ENCODE measurements at places on chromosomes 13 and 19.

- DNase-seq, result no peak
Measured at GRCh38 chr13:76790526-76790925, 95.7 kb downstream of the KCTD12 start.

DNA sequence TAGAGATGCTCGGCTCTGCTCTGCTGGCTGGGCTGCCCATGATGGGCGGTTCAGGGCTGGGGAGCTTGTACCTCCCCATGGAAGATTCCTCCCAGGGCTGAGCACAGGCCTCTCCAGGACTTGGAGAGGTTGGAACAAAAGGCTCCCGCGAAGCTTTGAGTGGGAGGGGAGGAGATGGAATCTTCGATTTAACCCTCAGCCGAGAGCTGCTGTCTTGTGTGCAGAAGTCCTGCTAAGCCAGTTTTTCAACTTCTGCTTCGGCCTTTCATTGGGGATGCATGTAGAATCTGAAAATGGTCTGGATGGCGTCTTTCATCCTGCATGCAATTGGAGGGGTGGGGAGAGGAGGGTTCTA, 163.3 kb downstream of the KDM4B start:
- no peak for DNase-seq

DNA sequence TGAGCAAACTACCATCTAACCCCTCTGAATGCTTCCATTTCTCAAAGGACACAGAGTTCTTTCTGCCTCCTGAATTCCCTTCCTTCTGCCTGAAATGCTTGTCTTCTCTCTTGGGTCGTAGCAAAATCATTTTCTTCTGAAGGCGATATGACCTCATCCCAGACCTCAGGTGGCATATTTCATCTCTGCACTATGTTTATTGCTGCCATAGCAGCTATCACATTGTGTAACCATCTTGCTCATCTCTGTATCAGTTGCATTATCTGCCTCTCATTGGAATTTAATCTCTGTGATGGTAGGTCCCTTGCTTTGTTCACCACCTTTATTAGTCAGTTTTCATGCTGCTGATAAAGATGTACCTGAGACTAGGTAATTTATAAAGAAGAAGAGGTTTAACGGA, 32.5 kb upstream of the RAP2A start:
- DNase-seq, result no peak

DNA sequence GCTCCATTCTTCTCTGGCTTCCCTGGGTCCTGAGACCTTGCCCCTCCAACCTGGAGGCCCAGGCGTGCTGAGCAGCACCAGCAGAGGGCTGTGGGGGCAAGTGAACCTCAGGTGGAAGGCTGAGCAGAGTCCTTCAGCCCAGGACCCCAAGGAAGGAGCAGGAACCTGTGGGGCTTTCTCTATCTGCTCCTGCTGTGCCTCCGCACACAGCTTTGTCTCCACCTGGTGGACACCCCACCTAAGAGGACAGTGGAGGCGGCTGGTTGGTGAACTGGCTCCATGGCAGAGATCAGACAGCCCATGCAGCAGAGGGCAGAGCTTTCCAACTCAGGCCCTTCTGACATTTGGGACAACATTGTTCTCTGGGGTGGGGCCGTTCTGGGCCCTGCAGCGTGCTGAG, 19.7 kb downstream of the ZFR2 start:
- DNase-seq, result peak; percentile 26

- no peak for DNase-seq
Measured at GRCh38 chr13:51955281-51955771, 55.9 kb downstream of the ATP7B start.

- DNase-seq, result no peak
Measured at GRCh38 chr19:51142119-51142518, at the start of gene SIGLEC7. Gene SIGLEC7, plus strand, starts transcription at chr19:51142301. Its CDS starts 69 bp downstream, at chr19:51142370.

DNA sequence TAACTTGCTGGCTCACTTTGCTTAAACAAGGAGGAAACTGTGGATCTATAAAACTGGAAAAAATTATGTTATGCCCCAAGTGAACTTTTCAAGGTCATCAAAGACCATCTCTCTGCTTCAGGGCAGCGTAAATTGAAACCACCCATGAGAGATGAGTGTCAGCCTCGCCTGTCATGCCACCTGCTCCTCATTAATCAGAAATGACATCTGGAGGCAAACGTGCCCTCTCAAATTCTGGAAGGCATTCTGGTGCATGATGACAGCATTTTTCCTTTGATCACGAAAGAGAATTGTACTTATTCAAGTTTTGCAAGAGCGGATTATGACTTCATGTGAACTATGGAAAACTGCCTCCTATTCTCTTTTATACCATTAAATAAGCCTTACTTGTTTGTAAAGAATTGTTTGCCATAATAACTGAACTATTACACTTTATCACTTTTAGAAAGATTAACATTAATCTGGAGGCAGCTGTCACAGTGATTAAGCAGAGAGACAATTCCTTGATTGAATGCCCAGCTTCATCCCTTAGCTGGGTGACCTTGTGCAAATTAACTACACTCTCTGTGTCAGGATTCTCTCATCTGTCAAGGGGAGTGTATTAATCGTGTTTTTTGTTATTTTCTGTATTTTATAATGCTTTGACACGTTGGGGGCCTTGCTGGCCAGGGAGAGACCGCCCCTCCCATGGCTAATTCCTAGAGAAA, 17.0 kb upstream of the SACS start:
- no peak for DNase-seq

DNA sequence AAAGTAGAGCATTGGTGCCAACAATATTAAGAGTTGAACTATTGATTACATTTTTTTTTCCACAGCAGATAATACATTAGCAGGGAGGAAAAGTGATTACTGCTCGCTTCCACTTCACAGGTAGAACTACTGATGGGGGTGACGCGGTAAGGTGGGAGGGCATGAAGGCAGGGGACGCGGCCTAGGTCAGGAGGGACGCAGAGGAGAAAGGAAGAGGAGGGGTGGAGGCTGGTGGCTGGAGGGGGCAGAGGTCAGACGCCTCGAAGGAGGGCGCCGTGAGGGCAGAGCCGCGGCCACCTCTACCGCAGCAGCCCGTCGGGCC, 287 bp upstream of the B3GLCT start:
- DNase-seq, result no peak

- DNase-seq, result peak; percentile 95
Measured at GRCh38 chr19:49473868-49474541, at the start of gene FLT3LG. Gene FLT3LG, plus strand, starts transcription at chr19:49474215. Its CDS starts 425 bp downstream, at chr19:49474640.

DNA sequence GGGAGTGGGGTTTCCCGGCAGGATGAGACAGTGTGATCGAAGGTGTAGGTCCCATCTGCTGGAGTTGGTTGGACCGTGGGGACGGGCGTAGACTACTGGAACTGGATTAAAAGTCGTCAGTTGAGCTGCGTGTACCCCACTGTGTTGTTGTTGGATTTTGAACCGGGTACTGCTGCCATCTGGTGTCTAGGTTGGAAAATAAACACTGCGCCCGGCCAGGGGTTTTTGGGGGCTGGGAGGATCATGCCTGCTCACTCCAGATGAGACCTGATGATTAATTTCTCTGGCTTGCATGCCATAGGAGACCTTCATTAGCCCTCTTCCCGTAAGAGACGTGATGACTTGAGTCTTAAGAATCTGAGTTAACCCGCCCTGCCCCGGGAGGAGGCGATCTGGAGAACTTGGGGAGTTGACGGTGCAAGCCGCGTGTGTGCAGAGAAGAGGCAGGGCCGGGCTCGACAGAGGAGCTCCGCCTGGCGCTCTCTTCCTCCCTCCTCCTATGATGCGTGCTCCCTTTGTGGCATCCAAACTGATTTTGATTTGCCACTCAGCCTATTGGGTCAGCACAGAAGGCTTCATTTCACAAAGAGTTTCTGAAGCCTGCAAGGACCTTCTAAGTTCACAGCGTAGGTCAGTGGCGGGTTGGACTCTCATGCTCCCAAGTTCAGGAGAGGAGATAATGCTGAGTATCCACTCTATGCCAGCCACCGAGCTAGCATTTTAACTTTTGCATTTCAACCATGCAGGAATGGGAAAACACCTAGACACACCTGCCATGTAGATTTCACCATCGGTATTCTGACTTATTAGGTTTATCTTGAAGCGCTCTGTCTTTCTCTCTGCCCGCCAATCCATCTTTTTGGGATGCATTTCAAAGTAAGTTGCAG, 2.7 kb downstream of the UHRF1 start:
- peak; percentile 82 for DNase-seq

DNA sequence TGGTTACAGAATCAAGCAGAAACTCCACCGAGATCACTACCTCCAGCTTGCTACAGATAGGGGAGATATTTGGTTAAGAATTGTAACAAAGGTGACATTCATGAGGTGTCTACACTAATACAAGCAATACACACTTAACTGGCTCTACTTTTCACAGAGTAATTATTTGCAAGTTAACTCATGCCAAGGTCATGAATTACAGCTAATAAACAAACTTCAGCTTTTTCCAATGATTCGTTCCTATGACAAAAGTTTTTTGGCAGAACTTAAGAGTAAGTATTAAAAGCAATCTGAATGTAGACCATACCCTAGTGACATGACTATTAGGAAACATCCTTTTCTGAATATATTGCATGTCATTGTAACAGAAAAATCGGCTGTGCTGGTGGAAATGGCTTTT, 72.1 kb downstream of the LHFPL6 start:
- no peak for DNase-seq

DNA sequence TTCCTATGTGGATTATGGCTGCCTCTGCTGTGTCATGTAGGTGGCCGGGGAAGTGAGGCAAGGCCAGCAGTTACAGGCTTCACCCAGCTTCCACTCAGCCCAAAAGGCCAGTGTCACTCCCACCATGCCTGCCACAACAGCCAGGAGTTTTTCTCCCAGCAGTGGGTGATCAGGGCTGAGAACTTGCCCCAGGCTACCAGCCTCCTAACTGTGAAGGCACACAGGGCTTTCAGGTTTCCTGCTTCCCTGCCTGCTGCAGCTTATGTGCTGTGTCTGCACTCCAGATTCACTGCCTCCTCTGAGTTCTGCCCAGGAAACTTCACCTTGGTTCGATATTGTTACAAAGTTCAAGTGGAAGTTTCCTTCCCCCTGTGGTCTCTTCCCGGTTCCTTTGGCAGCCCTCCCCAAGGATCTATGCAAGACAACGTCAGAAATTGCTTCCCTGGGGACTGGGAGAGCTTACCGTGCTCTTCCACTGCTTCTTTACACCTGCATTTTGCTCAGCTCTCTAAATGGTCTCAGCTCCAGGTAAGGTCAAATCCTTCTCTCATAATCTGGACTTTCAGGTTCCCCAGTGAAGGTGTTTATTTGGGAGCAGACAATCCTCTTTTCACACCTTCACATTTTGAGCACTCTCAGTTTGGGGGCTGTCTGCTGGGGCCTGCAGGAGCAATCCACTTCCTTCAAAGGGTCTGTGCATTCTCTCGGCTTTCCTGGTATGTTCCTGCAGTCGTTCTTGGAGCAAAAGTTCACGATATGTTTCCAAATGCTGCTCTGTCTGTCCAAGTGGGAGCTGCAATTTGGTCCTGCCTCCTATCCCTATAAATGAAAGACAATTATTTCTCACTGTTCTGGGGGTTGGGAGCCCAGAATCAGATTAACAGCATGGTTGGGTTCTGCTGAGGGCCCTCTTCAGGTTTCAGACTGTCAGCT, 1730.1 kb upstream of the PRR20A start:
- DNase-seq, result no peak

DNA sequence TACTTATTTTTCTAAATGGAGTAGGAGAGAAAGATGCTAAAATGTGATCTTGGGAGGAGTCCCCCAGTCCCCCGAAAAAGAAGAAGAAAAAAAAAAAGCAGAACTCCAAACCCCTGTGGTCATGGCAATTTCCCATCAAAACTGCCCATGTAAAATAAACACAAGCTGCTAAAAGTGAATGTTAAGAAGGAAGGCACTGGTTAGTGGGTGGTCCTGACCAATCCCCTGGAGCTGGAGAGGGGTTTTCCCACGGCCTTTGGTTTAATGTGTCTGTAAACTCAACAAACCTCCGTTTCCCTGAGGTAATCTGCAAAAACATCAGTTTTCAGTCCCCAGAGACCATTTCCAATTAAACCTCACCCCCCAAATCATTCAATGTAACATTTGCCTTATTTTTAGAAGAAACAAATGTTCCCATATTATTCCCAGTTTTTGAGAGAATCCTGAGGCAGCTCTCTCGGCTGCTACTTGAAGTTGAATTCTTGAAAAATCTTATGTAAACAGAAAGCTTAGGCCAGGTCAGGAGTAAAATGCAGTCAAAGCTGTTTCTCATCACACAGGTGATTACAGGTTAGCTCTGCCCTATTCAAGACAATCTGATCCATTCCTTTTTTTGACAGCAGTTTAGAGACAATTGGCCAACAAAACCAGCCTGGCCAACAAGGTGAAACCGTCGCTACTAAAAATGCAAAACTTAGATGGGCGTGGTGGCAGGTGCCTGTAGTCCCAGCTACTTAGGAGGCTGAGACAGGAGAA, 17.0 kb downstream of the RAB3D start:
- DNase-seq, result no peak

DNA sequence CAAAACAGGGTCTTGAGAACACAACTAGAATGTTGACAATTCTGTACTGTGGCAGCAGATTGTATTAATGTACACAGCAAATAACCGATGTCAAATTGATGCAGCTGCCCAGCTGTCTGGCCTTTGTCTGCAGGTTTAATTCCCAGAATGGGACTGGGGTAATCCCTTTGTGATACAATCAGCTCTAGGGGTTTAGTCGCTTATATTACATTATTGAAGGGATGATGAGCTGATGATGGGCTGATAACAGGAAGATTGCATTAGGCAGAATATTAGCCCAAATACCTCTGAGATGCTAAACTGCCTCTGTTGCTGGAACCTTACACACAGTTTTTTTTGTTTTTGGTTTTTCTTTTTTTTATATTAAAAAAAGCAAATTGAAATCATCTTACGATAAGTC, 265.0 kb downstream of the RBM26 start:
- DNase-seq, result no peak

DNA sequence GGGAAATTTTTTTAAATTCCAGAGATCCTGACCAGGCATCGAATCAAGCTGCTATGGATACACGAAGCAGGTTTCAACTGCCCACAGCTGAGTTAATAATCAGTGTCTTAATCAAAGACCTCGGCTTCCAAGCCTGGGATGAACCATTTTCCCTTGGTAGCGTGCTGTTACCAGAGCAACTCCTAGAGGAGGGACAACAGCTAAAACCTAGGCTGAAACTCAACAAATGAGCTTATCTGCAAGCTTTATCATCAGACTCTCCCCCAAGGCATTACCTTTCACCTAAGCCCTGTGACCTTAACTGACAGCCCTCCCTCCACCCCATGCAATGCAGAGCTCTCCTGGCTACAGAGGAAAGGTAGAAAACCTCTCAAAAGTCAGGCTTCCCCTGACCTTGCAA, 39.7 kb downstream of the RCBTB1 start:
- DNase-seq, result no peak

- no peak for DNase-seq
Measured at GRCh38 chr19:46378268-46378667, 31.4 kb downstream of the PPP5C start.

Measured in activated naive CD4-positive, alpha-beta T cell treated with anti-CD3 and anti-CD28 coated beads, Interleukin-2, amount 50 U/mL, for 72 hours (primary cell).